Fibroblast of mammary gland (primary cell): ENCODE measurements at places on chromosomes 12 and 14.

GRCh38 chr12:21416511-21417121, 20.8 kb upstream of the PYROXD1 start:
- no peak for DNase-seq

DNA sequence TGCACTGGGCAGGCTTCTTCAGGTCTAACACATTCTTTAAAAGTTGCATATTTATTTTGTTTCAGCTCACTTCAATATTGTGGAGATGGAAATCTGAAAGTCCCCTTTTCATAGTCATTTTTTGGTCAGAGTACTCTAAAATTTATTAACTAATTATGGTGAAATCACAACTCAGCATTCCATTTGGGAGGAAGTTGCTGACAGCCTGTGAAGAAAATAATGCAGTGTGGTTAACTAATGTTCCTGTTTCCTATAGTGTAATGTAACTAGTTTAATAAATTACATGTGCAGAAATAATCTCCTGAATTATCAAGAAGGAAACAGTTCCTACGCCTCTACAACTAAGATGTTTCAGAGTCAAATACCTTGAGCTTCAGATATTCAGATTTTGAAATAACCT, 17.1 kb downstream of the LRFN5 start:
- no peak for DNase-seq

DNA sequence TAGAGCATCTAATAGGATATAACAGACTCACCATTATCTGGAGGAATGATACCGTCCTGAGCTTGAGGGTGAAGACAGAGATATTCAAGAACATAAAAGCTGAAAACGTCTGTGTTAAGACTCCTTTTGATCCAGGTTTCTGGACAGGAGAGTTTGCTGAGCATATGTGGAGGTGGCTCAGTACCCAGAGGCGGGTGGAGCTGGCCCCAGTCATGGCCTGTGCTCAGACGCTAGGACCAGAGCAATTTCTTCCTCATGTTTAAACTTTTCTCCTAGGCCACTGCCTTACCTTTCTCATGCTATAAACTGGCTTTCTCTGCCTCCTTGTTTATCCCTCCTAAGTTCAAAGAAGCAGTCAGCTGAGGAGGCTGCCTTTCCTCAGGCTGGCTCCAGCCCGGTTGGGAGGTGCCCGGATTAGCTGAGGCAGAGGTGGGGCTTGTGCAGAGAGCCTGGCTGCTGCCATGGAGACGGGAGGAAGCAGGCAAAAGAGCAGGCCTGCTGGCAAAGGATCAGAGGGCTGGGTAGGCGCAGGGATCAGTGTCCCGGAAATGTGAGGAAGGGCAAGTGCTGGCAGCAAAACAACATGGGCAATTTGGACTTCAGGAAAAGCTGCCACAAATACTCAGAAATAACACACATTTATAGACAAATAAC, 13.7 kb downstream of the COA8 start:
- DNase-seq, result peak; percentile 85

GRCh38 chr14:89586258-89587135, 169.5 kb upstream of the FOXN3 start:
- no peak for DNase-seq

GRCh38 chr12:10941916-10942607, 3.0 kb upstream of the TAS2R14 start:
- DNase-seq, result no peak

DNA sequence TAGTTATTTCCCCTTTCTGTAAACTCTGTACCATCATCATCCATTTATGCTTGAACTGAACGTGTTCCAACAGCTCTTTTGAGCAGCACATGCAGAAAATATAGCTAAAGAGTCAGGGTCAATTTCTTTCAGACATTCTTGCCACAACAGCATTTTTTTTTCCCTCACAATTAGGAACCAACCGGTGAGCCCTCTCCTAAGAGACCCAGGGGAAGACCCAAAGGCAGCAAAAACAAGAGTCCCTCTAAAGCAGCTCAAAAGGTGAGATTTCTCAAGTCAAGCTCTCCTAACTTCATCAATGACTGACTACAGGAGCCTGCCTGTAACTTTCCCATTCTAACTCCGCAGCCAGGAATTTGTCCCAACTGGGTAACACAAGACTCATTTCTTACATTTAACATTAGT, 3.5 kb downstream of the HMGA2 start:
- DNase-seq, result no peak

GRCh38 chr14:85554106-85554505, 24.2 kb downstream of the FLRT2 start:
- DNase-seq, result no peak

DNA sequence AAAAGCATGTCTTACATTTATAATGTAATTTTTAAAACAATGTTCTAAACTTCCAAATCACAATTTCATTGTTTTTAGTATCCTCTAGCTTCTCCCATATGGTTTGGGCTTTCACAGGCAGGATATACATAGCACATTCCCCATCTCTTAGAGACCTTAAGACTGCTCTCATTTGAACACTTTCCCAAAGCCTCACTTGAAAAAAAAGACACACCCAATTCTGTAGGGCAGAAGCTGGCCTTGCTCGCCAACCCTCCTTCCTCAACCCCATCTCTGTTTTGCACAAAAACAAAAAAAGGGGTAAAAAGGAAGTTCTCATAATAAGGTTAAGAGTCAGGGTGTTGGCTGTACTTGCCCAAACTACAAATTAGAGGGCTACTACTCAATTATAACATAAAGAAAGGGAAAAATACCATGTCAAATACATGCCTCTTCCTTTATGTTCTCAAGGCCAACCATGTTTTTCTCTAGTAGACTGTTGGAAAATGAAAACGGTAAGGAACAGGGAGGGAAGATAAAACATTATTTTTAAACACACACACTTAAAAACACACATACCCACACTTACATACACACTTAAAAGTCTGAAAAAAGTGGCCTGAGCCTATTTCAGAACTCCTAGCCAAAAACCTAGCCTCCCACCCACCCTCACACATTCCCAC, 9.9 kb upstream of the KANSL2 start:
- DNase-seq, result no peak

GRCh38 chr12:63068857-63069442, 82.1 kb downstream of the AVPR1A start:
- DNase-seq, result peak; percentile 72

DNA sequence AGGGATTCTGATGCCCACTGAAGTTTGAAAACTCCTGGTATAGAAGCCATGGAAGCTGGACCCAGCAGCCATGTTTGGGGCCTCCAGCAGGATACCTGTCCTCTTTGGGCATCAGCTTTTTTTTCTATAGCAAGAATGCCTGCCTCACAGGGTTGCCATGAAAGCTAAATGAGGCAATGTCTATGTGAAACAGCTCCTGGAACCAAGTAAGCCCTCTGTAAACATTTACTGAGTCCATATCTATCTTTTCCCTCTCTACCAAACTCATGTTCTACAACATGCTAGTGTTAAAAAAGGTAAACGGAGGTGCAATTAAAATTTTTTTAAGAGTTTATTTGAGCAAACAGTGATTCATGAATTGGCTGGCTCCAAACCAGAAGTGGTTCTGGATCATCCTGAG, 28.6 kb downstream of the FLVCR2 start:
- DNase-seq, result no peak

DNA sequence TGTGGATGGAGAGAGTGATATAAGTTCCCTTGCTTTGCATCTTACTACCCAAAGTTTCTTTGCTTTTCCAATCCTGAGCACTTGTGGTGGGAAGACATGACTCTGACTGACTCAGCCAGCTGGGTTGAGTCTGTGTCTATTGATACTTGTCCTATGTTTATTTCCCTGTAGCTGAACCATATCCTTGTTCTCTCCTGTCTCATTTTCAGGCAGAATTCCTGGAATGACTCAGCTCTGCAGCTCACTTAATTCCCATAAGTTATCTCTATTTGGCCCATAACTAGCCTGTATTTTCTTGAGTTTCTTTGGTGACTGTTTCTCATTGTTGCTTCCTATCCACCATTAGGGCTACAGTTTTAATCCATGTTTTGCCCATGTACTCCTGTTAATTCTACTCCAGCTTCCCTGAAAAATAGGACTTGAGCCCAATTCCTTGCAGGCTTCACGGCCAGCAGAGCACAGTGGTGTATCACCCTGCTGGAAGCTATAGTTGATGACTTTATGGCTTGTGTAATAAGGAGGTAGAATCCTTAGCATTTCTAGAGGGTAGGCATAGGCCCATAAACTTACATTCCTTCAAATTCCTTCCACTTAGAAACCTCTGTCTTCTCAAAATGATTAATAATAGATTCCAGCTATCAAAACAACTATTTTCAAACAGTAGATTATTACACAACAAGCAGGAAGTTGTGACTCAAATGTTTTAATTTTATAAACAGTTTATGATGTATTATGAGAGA, 183.1 kb downstream of the TMTC3 start:
- DNase-seq, result peak; percentile 97

- DNase-seq, result no peak
Measured at GRCh38 chr14:95025941-95026340, 131.4 kb downstream of the DICER1 start.

- no peak for DNase-seq
Measured at GRCh38 chr12:91044586-91044985, 13.2 kb downstream of the KERA start.

GRCh38 chr12:109088818-109089217, 4.5 kb downstream of the ALKBH2 start:
- DNase-seq, result peak; percentile 57

GRCh38 chr14:98819867-98820206, 452.2 kb downstream of the BCL11B start:
- no peak for DNase-seq

DNA sequence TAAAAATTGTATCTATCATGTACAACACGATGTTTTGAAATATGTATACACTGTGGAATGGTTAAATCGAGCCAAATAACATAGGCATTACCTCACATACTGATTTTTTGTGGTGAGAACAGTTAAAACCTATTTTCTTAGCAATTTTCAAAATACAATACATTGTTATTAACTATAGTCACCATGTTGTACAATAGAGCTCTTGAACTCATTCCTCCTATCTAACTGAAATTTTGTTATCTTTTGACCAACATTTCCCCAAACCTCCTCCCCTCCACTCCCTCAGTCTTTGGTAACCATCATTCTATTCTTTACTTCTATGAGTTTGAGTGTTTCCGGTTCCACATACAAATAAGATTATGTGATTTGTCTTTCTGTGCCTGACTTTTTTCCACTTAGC, 6.8 kb upstream of the SLC38A2 start:
- no peak for DNase-seq

DNA sequence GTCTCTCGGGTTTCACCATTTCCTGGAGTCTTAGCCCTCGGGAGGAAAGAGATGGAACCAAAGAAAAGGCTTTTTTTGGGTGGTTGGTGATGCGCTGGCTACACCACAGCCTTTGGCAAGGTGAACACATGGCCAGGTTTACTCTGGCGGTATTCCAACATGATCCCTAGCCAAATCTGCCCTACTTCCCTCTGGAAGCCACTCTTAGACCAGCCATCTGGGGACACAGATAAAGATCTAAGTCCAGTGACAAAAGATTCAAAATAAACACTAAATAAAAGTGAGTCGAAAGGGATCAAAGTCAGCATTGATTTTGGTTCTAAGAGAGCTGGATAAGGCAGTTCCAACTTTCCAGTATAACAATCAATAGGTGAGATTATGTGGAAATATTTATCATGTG, 694.5 kb downstream of the VRK1 start:
- DNase-seq, result no peak

DNA sequence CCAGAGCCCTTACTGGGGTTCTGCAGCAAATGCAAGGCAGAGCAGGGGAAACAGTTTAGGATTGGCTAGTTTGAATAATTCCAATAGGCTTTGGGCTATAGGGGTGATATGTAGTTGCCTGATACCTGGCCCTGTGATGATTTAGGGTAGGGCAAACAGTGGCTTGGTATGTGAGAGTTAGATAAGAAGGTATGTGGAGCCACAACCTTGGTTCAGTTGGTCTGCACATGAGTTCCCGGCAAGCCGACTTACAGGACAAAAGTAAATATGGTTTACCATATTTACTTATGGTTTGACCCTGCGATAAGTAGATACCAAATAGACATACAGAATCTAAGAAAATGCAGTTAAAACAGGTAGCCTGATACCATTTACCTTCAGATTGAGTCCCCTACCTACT, 8.3 kb upstream of the CAPRIN2 start:
- no peak for DNase-seq

DNA sequence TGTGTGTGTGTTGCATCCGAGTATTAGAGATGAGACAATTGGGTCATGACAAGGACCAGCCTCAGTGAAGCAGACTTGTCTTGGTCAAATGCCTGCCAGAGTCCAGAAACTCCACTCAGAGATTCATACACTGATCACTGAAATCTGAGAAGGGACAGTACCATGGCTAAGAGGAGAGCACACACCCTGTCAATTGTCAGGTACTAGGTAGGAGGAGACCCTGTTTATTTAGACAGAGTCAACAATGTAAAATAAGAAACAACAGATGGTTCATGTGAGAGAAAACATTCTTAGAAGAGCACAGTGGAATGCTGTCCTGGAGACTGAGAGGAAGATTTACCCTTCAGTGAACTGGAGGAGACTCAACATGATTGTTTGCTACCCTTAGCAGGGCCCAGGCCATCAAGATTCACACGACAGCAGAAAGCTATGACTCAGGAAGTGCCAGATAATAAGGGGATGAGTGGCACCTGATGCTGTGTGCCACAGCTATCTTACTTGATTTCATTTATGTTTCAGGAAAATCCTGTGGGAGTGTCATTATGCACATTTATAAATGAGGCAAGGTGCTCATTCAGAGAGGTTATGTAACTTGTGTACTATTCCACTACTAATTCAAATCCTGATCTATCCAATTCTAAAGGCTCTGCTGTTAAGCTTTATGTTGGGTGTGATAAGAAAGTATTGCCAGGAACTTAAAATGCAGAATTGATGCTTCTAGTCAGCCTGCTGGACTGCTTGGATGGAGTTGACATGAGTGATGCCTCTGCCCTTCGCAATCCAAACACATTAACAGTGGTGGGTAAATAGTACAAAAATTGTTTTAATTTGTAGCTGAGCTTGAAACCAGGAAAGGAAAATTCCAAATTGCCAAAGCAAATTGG, 136.6 kb upstream of the NEDD1 start:
- DNase-seq, result no peak

DNA sequence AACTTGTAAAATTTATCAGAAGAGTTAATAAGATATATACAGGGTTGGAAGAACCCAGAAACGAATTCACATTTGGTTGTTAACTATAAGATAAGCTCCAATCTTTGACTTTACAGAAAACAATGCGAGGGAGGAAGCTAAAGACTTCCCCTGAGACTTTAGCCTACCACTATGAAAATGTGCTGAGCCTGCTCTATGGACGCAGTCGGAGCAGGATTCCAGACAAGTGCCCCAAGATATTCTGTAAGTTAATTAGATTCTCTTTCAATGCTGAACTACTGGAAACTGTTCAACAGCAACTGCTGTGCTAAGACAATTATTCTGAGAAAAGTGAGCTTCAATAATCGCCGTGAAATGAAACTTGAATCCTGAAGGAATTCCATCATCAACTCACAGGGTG, 8.3 kb upstream of the LRRC10 start:
- DNase-seq, result no peak
